ENCODE measurements at places on chromosomes 6 and 20. TPM values are rescaled to one million over a fixed set of nuclear protein-coding genes. Genes with fewer than 3 reads are reported as not detected.

Gene ABHD16B
- total RNA-seq: not detected

Gene CCN5
- total RNA-seq: not detected

Gene C20orf204
- total RNA-seq: 1.6 TPM

Gene ARFGAP1
- 88.0 TPM for total RNA-seq

- no peak for DNase-seq
Measured at GRCh38 chr6:135002229-135002844, 52.3 kb downstream of the HBS1L start.

GRCh38 chr6:39072830-39073229 is 24.2 kb downstream of the GLP1R start:
- DNase-seq: no peak

DNA sequence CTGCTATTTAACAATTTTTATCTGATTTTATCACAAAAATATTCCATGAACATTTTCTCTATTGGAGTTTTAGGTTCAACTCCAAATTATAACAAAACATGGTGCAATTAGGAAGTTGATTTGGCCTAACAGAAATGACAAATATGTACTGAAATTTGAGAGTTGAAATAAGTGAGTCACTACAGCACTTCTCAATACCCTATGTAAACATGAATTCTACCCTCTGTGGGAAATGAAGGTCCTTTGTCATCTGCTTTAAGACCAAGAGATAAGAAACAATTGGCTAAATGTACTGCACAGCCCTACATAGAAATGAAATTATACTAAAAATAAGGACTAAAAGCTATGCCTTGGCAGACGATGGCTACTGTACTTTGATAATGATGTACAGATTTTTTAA is 86.2 kb upstream of the BEND6 start:
- no peak for DNase-seq

GRCh38 chr6:114783083-114783482 is 440.3 kb upstream of the HS3ST5 start:
- DNase-seq: no peak

DNA sequence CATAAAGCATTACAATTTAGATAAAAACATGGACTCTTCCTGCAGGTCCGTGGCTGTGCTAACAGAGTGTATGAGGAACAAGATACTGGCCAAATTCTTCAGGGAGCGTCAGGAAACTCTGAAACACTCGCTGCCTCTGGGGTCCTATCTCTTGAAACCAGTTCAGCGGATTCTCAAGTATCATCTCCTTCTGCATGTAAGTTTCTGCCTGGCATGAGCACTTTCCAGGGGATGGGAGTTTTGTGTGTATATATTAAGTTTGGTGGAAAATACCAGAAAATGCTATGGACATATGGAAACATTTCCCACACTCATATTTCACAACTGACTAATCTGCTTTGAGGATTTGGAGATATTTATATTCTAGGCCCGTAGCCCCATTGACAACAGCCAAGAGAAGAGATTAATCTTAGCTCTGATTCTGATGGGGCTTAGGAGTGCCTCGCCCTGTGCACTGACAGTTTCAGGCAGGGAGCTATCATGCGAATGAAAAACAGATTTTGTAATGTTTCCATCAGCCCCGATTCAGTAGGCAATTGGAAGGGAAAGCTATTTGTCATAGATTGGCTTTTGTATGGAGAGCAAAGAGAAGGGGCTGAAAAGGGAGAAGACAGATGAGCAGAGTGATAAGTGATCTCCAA is 64.7 kb upstream of the MTHFD1L start:
- DNase-seq: no peak

Data from H7 (cell line).